Renal cortex interstitium (tissue), 15 donors: ENCODE measurements at places on chromosomes 12 and 14. TPM values are rescaled to one million over a fixed set of nuclear protein-coding genes. Genes with fewer than 3 reads are reported as not detected.

GPX2 gene
- polyA plus RNA-seq, result 0.59 TPM

ACOT6 gene
- polyA plus RNA-seq, result not detected

DNA sequence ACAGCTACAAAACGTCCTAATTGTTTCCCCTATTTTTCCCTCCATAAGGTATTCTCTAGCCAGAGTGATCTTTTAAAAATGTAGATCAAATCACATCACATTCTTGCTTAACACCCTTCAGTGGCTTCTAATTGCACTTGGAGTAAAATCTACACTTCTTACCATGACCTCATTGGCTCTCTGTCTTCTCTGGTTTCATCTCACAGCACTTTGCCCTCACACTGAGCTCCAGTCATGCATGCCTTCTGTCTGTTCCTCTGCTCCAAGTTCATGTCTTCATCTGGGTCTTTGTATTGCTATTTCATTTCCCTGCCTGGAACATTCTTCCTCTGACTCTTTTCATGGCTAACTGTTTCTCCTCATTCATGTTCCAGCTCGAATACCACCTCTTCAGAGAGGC is 220.4 kb upstream of the GARIN6 start:
- DNase-seq, result no peak

DNA sequence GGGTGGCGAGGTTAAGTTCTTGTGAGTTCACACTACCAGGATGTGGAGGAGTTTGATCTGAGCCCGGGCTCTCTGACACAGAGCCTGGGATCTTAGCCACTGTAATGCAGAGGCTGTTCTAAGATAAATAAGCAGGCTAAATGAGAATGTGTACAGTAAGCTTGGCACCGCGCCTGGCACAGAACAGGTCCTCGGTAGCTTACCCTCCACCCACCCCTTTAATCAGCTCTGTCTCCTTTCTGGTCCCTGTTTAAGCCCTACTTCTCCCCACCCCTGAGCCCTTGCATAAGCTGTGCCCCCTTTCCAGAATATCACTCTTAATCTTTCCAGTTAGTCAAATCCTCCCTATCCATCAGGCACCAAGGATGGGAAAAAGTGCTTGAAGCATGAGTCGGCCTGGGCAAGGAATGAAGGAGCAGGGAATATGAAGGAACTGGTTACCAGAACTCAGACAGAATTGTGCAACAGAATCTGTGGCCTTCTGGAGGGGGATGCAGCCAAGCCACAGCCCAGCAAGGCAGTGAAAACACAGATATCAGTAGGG is 32.8 kb upstream of the CMKLR1 start:
- DNase-seq, result no peak

- DNase-seq, result no peak
These were observed 451.7 kb downstream of the TMEM117 start for GRCh38 chr12:44287545-44287944.

- DNase-seq, result no peak
These were observed 50.3 kb downstream of the SPATS2 start for GRCh38 chr12:49417558-49417957.
